ENCODE measurements at places on chromosomes 1 and 21.

DNA sequence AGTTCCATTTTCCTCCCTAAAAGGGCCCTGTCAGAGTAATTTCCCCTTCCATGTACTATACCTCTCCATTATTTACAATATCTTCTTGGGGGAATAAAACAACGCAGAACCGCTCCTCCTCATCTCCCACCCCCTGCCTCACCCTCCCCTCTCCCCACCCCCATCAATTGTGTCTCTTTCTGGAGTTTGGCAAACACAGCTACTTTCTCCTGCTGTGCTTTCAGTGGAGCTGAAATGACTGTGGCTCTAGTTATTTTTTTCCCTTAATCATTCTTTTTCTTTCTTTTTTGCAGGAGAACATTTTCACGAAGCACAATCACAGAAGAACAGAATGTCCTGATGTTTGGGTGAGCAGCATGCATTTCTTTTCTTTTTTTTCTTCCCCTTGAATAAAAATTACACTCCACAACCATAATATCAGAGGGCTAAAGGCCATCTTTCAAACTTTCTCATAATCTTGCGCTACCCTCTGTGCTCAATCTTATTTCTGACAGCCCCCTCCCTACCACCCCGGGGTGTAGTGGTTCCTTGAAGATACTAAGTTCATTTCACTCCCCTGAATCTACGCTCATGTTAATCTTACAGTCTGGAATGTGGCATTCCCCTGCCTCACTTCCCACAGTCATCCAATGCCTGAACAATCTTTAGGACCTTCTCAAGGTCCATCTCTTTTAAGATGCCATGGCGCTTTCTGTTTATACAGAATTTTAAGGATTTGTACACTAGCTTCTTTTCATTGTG, 8.8 kb upstream of the PLXNA2 start:
- DNase-seq: no peak

DNA sequence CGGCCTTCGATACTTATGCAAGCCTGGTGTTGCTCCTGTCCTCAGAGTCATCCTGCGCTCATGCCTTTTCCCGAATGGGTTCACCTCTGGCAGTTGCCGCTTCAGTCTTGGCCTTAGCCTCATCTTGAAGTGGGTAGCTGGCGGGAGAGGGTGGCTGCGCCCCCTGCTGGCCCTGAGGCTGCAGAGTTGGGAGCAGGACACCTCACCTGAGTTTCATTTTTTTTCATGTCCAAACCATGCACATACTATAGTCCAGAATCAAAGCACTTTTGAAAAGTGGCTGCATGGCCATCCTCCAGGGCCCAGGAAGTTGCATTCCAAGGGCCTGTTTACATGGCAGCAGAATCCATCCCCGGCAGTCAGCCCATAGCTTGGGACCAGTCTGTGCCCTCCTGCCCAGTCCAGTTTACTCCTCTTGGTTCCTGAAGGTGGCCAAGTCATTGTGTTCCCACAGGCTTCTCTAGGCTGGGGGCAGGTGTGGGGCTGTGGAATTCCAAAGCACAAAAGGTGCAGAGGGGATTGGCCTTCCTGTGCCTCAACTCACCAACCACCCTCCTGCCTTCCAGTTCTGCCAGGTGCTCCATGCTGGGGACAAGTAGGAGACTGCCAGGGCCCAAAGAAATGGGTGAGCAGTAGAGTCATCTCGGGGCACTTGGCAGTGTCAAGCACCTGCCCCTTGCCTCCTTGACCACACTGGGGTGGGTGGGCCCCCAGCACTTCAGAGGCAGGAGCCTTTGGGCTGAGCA, 44.0 kb downstream of the YARS1 start:
- peak; percentile 75 for DNase-seq

GRCh38 chr1:30738715-30739559, 15.6 kb upstream of the MATN1 start:
- no peak for DNase-seq

DNA sequence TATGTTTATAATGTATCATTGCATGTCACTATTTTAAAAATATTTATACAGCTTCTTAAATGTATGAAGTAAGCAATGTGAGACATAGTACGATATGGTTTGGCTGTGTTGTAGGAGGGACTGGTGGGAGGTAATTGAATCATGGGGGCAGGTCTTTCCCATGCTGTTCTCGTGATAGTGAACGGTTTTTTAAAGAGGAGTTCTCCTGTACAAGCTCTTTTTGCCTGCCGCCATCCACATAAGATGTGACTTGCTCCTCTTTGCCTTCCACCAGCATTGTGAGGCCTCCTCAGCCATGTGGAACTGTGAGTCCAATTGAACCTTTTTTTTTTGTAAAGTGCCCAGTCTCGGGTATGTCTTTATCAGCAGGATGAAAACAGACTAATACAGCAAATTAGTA, 10.3 kb downstream of the ABCD3 start:
- DNase-seq: no peak

DNA sequence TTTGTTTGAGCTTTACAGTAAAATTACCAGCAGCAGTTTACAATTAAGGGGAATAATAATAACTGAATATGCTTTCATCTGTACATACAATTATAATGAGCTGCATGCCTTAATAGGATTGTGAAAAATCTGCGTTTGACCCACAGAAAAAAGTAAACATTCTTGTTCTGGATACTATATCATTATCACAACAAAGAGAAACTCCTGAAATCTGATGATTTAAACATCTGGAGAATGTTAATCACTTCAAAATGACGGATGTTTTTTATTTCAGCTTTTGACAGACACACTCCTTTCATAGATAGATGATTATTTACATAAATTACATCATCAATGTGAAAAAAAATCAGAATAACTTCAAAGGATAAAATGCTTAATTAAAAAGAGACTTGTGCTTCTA, 58.5 kb downstream of the TYW3 start:
- DNase-seq: no peak

- peak; percentile 83 for DNase-seq
Observed at GRCh38 chr1:68917456-68917855, 420.6 kb upstream of the DEPDC1 start.
